ENCODE measurements at places on chromosomes 6 and 20.

DNA sequence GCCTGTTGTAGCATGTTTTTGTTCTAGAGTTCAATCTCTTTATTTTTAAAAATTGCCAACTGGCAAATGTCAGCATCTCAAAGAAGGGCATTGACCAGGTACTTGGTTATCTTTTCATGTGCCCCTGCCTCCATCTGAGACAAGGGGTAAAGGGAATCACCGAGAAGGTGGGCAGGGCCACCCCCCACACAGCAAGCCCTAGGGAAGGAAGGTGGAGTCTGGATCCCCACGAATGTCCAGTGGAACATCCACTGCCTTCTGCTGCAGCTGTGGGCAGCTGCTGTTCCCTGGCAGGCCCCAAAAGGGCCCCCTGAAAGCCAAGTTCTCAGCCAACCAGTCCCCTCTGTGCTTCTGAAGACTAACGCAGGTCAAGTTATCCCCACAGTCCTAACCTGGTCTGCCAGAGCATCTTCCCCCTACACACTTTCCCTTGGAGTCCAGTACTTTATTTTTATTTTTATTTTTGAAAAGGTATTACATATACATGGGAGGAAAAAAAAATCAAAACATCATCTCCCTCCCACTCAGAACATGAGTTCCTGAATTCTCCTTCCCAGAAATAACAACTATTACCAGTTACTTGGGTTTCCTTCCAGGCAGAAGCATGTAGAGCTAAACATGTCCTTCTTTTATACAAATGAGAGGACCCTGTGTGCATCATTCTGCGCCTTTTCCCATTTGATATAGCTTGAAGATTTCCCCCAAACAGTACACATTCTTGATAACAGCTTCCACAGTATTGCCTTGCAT is 253.7 kb downstream of the MAFB start:
- DNase-seq, result no peak

DNA sequence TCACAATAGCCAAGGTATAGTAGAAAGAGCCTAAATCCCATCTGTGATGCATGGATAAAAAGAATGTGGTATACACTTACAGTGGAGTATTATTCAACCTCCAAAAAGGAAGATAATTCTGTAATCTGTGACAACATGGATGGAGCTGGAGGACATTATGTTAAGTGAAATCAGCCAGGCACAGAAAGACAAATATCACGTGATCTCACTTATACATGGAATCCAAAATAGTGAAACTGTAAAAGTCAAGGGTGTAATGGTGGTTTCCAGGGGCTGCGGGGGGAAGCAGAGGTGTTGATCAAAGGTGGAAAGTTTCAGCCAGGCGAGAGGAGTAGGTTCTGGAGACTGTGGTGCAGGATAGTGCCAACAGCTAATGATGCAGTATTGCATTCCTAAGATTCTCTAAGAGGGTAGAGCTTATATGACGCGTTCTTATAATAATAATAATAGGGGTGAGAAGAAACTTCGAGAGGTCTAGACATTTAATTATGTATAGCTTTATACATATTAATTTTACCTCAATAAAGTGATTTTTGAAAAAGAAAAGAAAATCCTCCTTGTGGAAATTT is 246.1 kb downstream of the FOXA2 start:
- no peak for DNase-seq

GRCh38 chr20:25013478-25014380 is 21.2 kb upstream of the APMAP start:
- DNase-seq, result no peak

DNA sequence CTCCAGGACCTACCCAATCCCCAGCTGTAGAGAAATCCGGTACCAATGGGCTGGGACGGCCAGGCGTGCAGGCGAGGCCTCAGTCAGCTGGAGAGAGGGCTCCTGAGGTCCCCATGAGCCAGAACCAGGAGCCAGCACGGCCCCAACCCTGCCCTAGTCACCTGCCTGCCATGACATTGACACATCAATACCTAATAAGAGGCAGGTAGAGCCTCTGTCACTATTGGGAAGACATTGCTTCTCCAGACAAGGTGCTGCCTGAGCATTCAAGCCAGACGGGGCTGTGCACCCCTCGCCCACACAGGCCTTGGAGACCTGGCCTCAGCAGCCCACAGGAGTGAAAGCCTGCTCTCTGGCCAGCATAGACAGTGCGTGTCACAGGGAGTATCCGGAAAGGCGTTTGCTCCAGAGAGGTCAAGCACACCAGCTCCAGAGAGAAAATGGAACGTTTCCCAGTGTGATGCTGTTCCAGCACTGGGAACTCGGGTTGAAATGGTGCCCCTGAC is 3.5 kb downstream of the DLL1 start:
- DNase-seq, result no peak

DNA sequence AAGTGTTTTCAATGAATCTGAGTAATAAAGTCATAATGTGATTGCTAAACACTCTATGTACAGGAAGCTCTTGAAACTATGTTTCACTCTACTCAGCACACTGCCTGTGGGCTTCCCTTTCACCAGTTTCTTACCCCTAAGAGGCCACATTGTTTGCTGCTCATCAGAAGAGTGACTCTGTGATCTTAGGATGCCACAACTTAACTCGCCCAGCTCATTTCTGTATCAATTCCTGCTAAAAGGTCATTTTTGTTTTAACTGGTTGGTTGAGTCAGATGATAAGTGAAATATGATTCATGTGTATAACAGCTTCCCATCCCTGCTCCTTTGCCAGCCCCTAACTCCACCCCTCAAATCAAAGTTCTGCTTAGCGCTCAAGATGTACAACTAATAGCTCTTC is 9.8 kb upstream of the NDUFAF4 start:
- DNase-seq, result no peak

DNA sequence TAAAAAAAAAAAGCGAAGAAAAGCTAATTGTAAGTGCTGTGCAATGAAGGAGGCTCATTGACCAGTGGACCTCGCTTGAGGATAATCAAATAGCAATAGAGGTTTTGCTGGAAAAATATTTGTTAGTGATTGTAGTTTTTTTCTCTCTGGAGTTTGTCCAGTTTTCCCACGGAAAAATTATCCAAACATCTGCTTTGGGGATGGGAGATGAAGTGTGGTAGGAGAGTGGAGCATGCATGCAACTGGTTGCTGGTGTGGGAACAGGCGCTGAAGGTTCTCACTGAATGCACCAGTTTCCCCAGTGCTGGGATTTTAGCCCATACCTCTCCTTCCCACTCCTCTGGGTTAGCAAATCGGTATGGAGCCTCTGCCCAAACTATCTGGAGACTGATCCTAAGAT is 281.7 kb upstream of the TAB2 start:
- DNase-seq, result no peak

GRCh38 chr20:32648761-32649650 is 24.7 kb downstream of the C20orf203 start:
- DNase-seq, result no peak

GRCh38 chr6:155001482-155001881 is 6.4 kb downstream of the TIAM2 start:
- no peak for DNase-seq

GRCh38 chr6:158399040-158399700 is 86.9 kb downstream of the TULP4 start:
- DNase-seq, result no peak

GRCh38 chr20:49811825-49812506 is 662 bp upstream of the SLC9A8 start:
- no peak for DNase-seq

GRCh38 chr6:40408786-40409542 is 178.2 kb downstream of the LRFN2 start:
- DNase-seq, result no peak

GRCh38 chr6:46606338-46606737 is 46.3 kb downstream of the CYP39A1 start:
- DNase-seq, result no peak

GRCh38 chr6:153436351-153436750 is 305.3 kb upstream of the RGS17 start:
- DNase-seq, result no peak

DNA sequence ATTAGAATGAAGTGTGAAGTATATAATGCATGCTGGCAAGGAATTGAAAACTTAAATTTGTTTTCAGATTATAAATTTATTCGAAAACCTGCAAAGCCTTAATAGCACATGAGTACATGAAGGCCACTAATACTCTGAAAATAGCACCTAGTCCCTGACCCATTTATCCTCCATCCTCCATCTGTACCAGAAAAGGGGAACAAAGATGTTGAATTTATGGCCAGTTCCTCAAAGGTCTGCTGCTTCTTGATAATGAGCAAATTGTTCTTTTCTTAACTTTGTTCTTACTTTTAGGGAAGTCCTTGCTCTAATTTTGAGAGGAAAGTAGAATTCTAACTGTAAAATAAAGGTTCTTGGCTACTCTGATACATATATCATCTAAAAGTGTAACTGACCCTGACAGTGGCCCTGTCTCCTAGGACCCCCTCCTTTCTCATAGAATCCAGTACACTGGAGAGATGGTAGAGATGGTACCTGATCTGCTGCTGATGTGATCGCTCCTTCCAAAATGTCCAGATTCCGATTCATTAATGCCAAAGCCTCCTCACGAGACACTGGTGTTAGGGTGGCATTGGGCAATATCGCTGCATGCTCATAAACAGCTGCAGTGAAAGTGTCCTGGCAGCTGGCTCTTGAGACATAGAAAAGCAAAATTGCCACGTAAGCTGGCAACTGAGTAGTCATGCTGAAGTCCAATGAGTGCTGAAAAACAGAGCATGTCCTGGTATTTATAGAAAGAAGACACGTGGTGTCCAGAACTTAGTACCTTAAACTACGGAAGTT is at the start of gene VNN1:
Gene VNN1, minus strand, starts transcription at position 704 of the 783 bp plus-strand sequence. Its CDS starts 20 bp downstream, at position 684.
- no peak for DNase-seq

DNA sequence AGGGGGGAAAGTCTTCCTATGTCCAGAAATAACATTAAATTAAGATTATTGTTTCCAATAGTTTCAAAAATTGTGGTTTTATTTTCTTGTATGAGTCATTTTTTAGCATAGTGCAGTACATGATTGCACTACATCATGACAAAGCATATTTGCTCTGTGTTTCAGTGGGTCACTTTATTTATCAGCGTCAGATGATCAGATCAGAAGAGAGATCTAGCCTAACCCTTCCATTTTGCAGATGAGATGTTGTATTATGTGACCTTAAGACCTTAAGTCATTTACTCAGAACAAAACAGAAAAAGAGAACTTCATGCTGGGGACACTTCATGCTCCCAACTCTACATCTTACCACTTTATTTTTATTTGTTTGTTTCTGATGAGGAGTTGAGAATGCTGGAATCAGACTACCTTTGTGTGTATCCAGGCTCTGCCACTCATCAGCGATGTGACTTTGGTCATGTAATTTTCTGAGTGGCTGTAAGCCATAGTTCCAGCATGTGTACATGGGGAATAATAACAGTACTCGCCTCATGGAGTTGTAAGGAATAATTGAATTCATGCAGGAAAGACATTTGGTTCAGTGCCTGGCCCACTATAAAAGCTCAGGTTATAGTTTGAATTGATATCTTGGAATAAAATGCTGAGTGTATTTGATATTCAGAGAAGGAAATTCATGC is 13.5 kb downstream of the EYA4 start:
- no peak for DNase-seq

- no peak for DNase-seq
Observed at GRCh38 chr20:49983848-49984408, 1.1 kb downstream of the SNAI1 start.

GRCh38 chr6:131290955-131291354 is 155.7 kb downstream of the AKAP7 start:
- DNase-seq, result no peak

GRCh38 chr6:87126501-87126900 is 28.9 kb upstream of the ZNF292 start:
- no peak for DNase-seq

- DNase-seq, result no peak
Observed at GRCh38 chr20:57484772-57485171, 40.2 kb downstream of the CTCFL start.

DNA sequence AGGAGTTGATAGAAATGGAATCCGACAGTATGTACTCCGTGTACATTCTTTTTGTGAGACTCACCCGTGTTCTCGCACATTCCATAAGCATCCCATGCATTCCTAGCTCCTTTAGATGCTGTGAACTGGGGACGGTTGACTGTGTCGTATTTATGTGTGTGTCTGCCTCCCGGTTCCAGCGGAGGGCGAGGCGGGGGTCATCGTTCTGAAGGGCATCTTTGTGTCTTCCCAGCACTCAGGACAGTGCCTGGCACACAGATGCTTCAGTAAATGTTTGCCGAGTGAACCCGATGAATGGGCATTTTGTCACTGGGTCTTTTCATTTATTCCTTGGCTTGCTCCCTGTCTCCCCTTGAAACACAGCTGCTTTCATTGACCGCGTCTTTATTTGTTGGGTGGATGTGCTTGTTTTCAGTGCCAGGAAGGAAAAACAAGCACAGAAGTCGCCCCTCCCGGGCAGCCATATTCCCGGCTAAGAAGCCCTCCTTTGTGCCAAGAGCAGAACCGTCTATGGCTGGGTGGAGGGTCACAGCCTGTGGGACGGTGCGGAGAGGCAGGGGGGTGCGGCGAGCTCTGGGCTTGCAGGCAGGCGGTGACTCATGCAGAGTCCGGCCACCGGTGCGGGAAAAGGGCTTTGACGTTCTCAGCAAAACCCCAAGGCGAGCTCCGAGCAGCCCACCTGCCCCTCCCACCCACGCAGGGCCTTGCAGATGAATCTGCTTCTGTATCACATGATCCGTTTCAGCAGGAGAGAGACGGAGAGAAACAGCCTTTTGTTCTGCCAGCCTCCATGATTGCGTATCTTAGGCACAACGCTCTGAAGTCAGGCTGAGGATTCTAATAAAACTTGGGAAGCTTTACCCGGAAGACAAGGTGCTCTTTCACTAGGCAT is 11.2 kb upstream of the PSMG4 start:
- no peak for DNase-seq

DNA sequence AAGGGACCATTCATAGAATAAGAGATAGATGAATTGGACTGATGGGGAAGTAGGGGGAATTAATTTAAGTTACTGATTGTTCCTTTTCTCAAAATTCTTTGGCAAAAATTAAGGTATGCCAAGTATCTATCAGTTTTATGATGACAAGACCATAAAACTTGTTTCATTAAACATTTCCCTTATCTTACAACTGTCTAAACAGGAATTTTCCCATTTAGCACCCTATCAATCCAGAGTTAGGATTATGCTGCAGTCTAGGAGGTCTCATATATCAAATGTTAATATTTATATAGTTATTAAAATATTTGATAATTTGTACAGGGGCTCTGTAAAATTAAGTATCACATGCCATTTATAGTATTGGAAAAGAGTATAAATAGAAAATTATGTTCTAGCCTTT is 51.5 kb upstream of the ARID1B start:
- DNase-seq, result no peak

DNA sequence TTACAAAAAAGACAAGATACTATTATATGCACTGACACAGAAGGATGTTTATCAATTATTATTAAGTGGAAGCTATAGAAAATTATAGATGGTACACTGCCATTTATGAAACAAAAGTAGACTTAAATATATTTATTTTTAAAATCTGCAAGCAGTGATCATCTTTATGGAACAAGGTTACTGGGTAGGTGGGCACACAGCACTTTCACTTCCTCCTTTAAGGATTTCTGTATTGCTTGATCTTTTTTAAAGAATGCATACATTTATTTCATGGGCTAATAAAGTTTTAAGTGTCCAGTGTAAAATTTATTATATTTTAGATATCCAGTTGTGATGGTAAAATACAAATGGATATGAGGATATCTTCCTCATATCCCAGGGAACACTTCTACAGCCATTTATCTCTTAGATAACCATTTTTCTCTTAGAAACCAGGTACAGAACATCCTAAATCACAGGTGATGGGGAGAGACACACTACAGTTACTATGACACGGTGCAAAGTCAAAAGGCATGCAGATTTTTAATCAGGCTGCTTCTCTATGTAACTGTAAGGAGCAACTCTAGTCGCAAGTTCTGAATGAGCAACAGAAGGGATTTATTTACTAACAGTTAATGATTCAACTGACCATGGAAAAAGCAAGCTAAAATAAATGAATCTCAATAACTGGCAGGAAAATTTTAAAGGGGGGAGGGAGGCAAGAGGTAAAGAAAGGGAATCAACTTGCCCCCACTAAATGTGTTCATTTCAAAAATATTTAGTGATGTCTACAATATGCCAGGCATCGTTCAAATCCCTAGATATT is 2.2 kb downstream of the FBXL4 start:
- DNase-seq, result no peak
